Stimulated activated CD8-positive, alpha-beta memory T cell treated with anti-CD3 and anti-CD28 coated beads, Interleukin-12 subunit alpha, Interleukin-12 subunit beta, amount 100 ng/mL, for 4 hours (primary cell): ENCODE measurements at places on chromosomes 5 and 9.

GRCh38 chr9:15711531-15711930 is 158.7 kb downstream of the CCDC171 start:
- no peak for DNase-seq

GRCh38 chr9:114732823-114733222 is 50.8 kb upstream of the TEX48 start:
- no peak for DNase-seq

- DNase-seq: no peak
Measured at GRCh38 chr5:142969624-142970439, 199.7 kb downstream of the ARHGAP26 start.

DNA sequence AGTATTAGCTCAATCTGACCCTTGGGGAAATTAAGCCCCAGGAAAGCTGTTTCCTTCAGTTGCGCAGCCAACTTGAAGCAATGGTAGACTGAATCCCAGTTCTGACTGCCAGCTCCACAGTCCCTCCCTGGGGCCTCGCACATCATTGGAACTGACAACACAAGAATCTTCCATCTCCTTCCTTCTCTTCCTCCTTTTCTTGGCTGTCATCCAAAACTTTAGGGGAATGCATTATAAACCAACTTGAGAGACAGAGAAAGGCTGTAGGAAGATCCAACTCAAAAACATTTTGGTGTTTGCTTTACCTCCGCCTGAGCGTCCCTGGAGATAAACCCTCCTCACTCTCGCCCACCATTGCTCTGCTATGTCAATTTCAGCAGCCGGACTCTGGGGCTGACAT is 16.6 kb downstream of the KCNIP1 start:
- no peak for DNase-seq

GRCh38 chr5:32290922-32291321 is 21.8 kb downstream of the MTMR12 start:
- no peak for DNase-seq

DNA sequence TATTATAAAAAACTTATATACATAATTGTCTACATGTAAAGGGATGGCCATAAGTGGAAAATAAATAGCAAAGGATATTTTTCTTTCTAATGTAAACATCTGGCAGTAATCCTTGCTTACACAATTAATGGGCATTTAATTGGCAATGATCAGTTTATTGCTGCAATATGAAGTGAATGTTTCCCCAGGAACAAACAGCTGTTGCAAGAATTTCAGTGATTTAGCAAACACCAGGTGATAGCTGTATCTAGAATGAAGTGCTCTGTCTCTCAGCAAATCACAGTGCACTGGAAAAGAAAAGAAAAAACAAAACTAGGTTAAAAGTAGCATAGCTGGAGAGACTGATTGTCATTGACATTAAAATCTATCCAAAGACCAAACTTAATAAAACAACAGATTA is 594.5 kb upstream of the ARRDC3 start:
- DNase-seq: no peak

DNA sequence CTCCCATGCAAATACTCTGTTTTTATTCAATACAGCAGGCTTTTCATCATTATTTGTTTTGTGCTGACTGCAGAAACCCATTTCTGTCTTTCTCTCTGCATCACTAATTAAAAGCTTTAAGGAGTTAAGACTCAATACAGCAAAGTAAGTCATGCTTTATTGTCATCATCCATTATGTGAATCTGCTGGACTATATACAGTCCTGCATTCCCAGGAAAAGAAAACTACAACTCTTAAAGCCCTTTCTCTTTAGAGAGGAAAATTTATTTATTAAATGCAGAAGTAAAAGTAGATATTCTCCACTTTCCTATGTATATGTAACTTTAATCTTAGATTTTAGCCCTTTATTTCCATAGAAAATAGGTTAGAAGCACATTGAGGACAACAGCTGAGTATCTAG is 706.6 kb upstream of the RGMB start:
- no peak for DNase-seq

DNA sequence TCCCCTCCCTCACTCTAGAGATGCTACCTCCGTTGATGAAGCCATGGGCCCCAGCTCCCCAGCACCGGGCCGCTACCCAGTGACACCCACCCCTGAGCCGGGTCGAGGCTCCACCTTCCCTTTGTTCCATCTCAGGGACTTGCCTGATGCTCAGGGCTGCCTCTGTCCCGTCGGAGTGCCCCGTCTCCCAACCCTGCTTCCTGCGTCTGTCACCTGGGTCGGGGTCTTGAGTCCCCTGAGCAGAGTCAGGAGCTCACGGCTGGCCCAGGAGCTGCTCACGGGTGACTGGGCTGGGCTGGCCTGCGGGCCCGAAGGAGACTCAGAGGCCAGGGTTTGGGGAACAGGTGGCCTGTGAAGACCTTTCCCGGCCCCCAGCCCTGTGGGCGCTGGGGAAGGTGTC is 85.3 kb downstream of the KCNT1 start:
- no peak for DNase-seq

GRCh38 chr5:141095263-141095641 is 837 bp downstream of the PCDHB2 start:
- DNase-seq: no peak

DNA sequence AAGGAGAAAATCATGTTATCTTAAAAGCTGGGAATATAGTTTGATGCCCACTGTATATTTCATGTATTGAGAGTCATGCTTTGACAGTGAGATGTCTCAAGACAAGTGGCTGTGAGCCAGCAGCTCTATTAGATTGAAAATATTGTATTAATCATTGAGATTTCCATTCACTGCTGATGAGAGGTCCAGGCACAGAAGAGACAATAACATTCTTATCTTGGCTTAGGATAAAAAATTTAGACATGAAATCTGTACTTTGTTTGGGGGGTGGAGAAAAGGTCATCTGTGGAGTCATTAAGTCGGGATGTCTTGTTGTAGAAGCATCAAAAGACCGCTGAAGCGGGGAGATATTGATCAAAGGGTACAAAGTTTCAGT is 97.9 kb upstream of the EQTN start:
- no peak for DNase-seq

GRCh38 chr9:76600007-76600615 is 141.1 kb downstream of the GCNT1 start:
- DNase-seq: no peak
